ENCODE measurements at places on chromosomes 7 and 10.

GRCh38 chr10:88045656-88046415 is 182.4 kb downstream of the PTEN start:
- DNase-seq, result no peak

DNA sequence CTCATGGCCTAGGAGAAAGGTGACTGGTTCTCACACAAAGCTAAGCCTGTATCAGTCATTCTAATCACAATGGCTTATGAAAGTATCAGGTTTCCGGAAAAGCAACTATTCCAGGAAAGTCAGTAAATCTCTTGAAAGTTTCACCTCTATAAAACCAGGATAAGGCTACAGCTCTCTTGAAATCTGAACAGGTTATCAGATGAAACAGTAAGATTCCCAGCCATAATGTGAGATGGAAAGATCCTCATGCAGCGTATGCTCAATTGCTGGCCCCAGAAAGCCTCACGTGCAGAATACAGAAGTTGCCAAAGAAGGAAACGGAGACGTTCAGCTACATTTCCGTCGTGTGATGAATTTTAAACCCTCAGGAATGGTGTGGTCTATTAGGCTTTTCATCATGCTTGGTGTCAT is 90.0 kb downstream of the PFKFB3 start:
- DNase-seq, result no peak

DNA sequence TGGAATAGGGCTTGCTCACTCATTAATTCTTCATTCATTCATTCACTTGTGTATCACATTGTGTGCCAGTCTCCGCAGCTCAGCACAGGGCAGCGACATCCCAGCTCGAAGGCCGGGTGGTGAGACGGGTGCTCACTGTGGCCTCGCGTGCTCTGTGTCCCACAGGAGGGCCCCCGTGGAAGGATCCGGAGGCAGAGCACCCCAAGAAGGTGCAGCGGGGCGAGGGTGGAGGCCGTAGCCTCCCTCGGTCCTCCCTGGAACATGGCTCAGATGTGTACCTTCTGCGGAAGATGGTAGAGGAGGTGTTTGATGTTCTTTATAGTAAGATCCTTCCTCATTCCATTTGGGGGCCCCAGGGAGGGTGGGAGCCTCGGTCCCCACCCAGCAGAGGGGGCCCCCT is 61.6 kb downstream of the GTF2IRD1 start:
- DNase-seq, result no peak

- DNase-seq, result no peak
Measured at GRCh38 chr10:130341356-130341755, 205.2 kb downstream of the GLRX3 start.

- no peak for DNase-seq
Measured at GRCh38 chr10:118843647-118844265, 89.0 kb upstream of the CACUL1 start.

DNA sequence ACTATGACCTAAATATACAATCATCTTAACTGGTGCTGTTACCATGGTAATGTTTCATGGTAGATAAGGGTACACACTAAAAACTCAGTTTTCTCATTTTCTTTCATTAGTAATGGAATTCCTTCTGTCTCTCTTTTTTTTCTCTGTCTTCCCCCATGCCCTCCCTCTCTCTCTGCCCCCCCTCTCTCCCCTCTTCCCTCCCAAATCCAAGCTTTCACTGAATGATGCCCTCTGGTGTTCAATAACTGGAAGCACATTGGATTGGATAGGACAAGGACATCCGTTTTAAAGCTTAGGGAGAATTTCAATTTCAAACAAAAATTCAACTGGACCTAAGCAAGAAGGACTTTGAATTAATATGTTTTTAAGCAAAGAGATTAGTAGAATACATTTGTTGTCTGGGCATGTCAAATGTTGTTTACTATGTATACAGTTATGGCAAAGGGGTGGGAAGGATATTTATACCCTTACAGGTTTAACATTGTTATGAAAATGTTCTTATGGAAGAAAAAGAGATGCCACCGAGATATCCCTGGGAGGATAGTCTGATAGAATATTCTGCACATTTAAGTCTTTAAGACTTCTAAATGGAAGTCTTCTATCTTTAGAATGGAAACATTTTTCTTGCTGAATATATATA is 6.1 kb downstream of the CHRM2 start:
- DNase-seq, result no peak
